ENCODE measurements at places on chromosomes 7 and 10.

- DNase-seq = no peak
Measured at GRCh38 chr10:17316488-17317170, 88.6 kb downstream of the VIM start.

DNA sequence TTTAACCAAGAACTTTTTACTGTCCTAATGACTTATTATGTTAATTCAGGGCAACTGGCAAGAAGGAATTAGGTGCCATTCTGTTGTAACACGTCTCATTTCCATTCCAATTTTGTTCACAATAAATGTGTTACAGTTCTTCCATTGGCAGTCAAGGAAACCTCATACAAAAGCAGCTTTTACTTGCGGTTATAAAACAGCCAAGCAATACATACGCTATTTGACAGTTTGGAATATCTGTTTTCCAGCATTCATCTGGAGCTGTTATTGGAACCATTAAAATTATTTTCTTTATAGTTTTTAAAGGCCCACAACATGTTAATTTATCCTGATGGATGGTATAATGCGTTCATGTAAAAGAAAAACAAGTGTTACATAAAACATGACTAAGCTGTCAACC is 33.3 kb downstream of the MTERF1 start:
- DNase-seq = no peak

- no peak for DNase-seq
Measured at GRCh38 chr7:105890290-105890997, 14.0 kb upstream of the ATXN7L1 start.

GRCh38 chr10:34185998-34186397 is 629.1 kb downstream of the PARD3 start:
- DNase-seq = no peak

- DNase-seq = no peak
Measured at GRCh38 chr7:74722153-74722552, 51.7 kb upstream of the NCF1 start.

- no peak for DNase-seq
Measured at GRCh38 chr10:124451276-124451675, 1.4 kb upstream of the NKX1-2 start.
